ENCODE measurements at places on chromosomes 4 and X.

- DNase-seq = no peak
Measured at GRCh38 chr4:13705521-13706041, 78.1 kb upstream of the BOD1L1 start.

DNA sequence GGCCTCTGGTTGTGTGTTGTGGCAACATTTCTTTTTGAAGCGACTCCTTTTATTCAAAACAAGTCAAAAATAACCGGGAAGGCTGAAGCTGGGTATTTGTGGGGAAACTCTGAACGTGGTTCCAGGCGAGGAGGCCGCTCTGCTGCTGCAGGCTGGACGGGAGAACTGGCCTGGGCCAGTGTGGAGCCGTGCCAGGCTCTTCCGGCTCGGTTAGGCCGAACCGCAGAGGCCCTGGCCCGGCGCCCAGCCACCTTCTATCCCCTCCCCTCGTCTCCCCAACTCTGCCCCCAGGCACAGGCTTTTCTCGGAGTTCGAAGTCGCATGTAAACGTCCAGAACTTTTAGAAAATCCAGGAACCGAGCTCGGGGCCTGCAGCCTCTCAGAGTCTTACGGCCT, 2.4 kb upstream of the BCOR start:
- DNase-seq = no peak

- no peak for DNase-seq
Measured at GRCh38 chrX:49164589-49165360, 2.2 kb downstream of the MAGIX start.

DNA sequence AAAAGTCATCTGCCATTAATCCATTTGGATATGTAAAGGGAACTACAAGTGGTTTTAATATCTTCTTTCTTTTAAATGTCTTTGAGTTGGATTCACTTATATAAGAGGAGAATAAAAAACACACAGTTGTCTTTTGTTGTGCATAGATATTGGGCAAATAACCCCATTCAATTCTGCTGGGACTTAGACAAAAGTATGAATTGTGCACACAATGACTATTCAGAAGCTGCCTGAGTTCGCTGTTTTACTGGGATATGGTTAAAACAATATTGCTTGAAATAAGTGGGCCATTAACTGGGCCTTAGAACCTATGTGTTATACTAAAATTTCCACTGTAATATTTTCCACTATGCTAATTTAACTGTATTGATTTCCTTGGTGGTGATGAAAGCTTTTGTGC, 71.7 kb downstream of the PCYT1B start:
- DNase-seq = no peak

GRCh38 chr4:7358100-7358735, 76.5 kb downstream of the PSAPL1 start:
- no peak for DNase-seq

DNA sequence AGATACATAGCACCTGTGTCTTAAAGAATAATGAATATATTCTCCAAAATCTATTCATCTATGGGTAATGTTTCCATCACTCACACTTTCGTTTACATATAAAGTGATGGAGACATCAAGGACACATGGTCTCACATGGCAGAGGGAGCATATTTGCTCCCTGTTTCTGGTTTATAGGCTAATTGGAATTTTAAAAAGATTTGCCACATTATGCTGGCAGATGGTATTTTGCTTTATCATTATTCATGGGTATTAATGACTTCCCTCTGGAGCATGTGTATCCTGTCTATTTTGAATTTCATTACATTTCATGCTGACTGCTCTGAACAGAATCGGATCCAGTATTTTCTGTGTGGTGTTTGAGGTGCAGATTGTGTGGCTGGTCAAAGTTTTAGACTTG, 79.0 kb downstream of the PDGFRA start:
- DNase-seq = no peak

GRCh38 chrX:75746891-75747639, 38.0 kb downstream of the MAGEE2 start:
- DNase-seq = peak; percentile 0

- no peak for DNase-seq
Measured at GRCh38 chrX:109327251-109327650, 154.6 kb downstream of the GUCY2F start.

DNA sequence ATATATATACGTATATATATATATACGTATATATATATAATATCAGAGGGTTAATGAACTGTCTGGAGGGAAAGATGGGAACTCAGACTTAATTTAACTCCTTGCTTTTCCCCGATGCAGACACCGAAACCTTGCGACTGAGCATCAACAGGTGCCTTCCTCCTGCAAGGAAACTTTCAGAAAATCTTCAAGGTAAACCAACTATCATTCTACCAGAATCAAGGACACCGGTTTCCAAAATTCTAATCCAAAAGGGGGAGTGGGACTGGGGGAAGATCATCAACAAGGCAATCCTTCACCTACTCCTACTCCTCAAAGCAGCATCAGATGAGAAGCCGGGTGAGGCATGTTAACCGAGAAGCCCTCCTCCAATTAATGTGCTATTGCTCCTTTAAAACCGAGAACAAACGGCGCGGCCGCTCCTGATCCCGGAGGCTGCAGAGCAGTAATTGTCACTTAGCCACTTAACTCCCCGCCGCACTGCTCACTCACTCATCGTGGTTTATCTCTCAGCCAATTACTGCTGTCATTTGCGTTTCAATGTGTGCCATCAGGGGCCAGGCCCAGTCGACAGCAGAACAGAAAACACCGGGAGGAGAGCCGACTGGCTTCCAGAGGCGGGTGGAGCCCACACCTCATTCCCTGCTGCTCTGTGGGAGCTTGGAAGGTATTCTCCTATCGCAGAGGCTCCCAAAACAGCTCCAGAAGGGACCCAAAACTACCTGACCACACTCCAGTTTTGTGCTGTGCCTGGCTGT, 61.7 kb downstream of the MAML3 start:
- DNase-seq = no peak

All from stimulated activated CD8-positive, alpha-beta memory T cell treated with anti-CD3 and anti-CD28 coated beads, Interleukin-7, amount 100 ng/mL, for 48 hours (primary cell).